Brain microvascular endothelial cell (primary cell): ENCODE measurements at places on chromosomes 12 and 14.

- DNase-seq: no peak
These were observed 74.4 kb downstream of the SERPINA3 start for GRCh38 chr14:94686511-94687160.

DNA sequence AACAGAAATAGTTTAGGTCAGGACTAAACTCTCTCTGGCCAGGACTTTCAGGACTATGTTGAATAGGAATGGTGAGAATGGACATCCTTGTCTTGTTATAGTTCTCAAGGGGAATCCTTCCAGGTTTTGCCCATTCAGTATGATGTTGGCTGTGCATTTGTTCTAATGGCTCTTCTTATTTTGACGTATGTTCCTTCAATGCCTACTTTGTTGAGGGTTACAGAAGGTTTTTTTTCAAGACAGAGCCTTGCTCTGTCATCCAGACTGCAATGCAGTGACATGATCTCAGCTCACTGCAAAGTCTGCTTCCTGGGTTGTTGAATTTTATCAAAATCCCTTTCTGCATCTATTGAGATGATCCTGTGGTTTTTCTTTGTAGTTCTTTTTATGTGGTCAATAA is 79.5 kb upstream of the NID2 start:
- no peak for DNase-seq

DNA sequence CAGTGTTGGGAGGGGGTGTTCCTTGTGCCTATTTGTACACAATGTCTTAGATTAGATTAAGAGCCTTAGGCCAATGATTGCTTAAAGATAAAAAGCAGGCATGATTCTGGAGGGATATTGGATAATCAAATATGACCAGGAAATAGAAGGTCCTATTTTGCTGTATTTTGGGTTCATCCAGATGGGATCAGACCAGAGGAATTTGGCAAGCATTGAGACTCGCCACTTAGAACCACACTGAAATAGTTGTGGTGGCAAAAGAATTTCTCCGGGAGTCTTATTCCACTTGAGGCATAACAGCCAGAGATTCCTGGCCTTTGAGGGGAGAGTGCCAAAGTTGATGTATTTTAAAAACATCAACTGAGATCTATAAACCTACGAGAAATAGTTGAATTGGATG is 327.2 kb downstream of the RAD51B start:
- DNase-seq: peak; percentile 94

GRCh38 chr14:83707056-83707455 is 1822.9 kb upstream of the FLRT2 start:
- no peak for DNase-seq

GRCh38 chr12:100688451-100688864 is 106.1 kb upstream of the ANO4 start:
- no peak for DNase-seq

- DNase-seq: no peak
These were observed 8.6 kb downstream of the BRAP start for GRCh38 chr12:111677186-111677585.

DNA sequence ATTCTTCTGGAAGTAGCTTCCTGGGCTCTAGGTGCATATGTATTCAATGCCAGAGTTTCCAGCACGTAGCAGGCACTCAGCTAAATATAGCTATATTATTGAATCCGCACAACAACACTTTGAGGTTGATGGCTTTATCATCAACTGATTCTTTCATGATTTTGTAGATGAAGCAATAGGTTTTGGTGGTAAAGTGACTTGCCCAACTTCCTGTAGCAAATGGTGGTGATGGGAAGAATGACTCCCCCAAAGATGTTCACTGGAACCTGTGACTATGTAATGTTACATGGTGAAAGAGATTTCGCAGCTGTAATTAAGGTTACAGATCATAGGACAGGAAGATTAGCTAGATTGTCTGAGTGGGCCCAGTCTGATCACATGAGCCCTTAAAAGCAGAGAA is 3.2 kb downstream of the TDRD9 start:
- DNase-seq: no peak

DNA sequence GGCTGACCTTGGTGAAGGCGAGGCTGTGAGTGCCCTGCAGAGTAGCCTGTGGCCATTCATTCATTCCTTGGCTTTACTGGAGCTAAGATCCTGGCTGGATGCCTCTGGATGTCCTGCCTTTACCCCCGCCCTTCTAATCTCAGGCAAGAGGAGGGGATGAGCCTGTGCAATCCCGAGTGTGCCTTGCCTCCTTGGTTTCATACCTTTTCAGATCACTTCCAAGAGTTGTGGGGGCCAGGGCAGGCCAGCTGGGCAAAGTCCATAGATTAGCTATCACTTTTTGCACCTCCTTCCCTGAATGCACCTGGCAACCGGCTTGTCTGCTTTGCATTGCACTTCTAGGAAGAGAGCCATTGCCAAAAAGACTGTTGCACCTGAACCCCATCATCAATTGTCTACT is 1.5 kb downstream of the VRTN start:
- DNase-seq: no peak

DNA sequence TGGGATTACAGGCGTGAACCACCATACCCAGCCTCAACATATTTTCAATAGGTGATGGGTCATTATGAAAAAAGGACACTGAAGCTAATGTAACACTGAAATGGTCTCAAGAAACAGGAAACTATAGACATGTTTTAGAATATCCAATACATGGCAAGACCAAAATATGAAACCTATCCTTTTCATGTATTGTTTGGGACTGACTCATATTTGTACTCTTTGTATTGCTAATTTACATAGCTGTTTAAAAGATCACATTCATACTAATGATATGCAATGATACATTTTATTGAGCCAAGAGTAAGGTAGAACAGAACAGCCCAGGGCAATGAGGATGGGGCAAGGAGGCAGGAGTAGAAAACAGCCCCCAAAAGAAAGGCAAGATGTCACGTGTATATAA is 32.6 kb downstream of the RESF1 start:
- no peak for DNase-seq

DNA sequence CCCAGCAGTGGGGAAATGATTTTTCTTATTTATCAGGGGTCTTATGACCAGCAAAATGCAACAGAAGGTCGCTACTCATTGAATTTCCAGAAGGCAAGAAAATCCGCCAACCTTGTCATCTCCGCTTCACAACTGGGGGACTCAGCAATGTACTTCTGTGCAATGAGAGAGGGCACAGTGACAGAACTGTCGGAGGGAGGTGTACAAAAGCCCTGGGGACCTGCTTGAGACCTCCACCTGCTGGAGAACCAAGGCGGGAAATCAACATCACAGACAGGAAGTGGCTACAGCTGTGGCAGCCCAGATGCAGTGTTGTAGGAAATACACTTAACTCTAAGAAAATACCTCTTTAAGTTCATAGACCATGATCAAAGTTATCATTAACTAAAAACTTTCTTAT is 250.9 kb upstream of the OR4E1 start:
- DNase-seq: no peak

GRCh38 chr14:96958057-96958456 is 160.9 kb downstream of the VRK1 start:
- DNase-seq: no peak

- peak; percentile 95 for DNase-seq
These were observed 10.0 kb downstream of the CAPZA3 start for GRCh38 chr12:18747895-18748294.
